ENCODE measurements at places on chromosomes 7 and 10. TPM values are rescaled to one million over a fixed set of nuclear protein-coding genes. Genes with fewer than 3 reads are reported as not detected.

TMEM140 gene
- total RNA-seq: 2.9 TPM

CALCR gene
- total RNA-seq: not detected

CFAP70 gene
- total RNA-seq: 0.11 TPM

TMEM176A gene
- total RNA-seq: not detected

BAG3 gene
- total RNA-seq: 40.2 TPM

BBS9 gene
- total RNA-seq: 2.5 TPM

CFAP58 gene
- 0.74 TPM for total RNA-seq

ZNF32 gene
- total RNA-seq: 24.4 TPM

MYPN gene
- 0.08 TPM for total RNA-seq

SPDYE1 gene
- total RNA-seq: not detected

TMEM229A gene
- total RNA-seq: not detected

ZCWPW1 gene
- total RNA-seq: 0.66 TPM

FGF8 gene
- 0.40 TPM for total RNA-seq

SLC26A4 gene
- 0.23 TPM for total RNA-seq

WNT8B gene
- 0.11 TPM for total RNA-seq

LGI1 gene
- total RNA-seq: not detected

All from A375 (cell line).